ENCODE measurements at places on chromosomes 3 and 15.

DNA sequence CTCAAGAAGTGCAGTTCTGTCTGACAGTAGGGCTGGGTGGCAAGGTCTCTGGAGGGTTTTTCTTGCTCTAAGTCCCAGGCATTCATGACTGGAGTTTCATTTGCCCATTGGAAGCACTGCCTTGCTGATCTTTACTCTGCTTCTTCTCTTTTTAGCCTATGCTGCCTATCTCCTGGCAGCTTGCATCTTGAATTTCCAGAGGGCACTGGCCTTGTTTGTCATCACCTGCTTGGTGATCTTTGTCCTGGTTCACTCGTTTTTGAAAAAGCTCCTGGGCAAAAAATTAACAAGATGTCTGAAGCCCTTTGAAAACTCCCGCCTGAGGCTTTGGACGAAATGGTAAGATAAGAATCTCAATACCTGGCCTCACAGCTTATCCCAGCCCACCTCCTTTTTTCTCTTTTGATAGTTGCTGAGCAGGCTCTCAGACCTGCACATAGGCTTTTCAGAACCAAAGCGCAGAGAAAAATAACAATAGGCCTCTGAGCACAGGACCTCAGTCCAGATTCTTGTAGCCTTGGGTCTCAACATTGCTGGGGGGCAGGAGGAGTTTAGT, 10.9 kb downstream of the SLC28A2 start:
- DNase-seq, result no peak

- no peak for DNase-seq
These were observed 5.7 kb upstream of the FILIP1L start for GRCh38 chr3:100120012-100120411.

DNA sequence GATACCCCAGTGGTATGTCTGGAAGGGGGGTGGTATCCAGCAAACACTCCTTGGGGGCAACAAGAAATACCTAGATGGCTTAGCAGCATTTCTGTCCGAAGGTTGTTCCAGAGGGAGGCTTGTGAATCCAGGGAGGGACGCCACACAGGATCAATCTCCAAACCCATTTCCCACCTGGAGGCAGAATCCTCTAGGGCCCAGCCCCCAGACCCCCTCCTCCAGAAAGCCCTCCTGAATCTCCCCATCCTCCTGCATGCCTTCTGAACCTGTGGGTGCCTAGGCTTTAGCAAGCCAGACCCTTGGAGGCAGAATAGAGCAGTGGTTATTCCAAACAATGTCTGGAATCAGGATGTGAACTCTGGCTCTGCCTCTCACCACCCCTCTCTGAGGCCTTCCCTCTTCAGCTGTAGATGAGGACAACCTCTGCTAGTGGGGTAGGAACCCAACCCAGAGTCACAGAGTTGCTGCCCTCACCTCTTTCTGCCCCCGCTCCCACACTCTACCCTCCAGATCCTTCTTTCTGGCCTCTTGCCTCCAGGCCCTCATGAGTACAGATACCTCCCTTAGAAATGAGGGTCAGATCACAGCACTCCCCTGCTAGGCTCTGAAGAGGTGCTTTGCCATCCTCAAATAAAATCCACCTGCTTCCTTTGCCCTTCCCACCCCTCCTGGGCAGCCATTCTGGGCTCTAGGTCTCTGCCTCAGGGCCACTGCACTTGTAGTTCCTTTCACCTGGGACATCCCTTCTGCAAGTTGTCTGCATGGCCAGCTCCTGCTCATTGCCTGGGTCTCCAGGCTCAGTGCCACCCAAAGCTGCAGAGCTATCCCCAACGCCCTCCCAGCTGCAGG, 8.1 kb downstream of the CISH start:
- DNase-seq, result no peak

GRCh38 chr15:25437777-25438600, 835 bp downstream of the UBE3A start:
- peak; percentile 60 for DNase-seq

DNA sequence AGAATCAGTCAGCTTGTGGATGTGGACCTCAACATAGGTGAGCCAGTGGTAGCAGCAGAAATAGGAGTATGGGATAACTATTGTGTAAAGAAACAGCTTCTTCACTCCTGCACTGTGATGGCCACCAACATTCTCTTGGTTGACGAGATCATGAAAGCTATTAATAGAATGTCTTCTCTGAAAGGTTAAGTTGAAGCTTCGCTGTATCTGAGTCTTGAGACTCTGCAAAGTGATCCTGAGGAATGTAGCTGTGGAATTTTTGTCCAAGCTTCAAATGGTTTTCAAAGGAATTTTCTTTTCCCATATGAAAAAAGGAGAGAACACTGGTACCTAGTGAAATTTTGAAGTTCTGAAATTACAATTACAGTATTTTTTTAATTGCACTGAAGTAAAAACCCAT, 146.3 kb downstream of the GMNC start:
- DNase-seq, result no peak

GRCh38 chr3:126358038-126358815, 1.0 kb upstream of the KLF15 start:
- DNase-seq, result no peak

DNA sequence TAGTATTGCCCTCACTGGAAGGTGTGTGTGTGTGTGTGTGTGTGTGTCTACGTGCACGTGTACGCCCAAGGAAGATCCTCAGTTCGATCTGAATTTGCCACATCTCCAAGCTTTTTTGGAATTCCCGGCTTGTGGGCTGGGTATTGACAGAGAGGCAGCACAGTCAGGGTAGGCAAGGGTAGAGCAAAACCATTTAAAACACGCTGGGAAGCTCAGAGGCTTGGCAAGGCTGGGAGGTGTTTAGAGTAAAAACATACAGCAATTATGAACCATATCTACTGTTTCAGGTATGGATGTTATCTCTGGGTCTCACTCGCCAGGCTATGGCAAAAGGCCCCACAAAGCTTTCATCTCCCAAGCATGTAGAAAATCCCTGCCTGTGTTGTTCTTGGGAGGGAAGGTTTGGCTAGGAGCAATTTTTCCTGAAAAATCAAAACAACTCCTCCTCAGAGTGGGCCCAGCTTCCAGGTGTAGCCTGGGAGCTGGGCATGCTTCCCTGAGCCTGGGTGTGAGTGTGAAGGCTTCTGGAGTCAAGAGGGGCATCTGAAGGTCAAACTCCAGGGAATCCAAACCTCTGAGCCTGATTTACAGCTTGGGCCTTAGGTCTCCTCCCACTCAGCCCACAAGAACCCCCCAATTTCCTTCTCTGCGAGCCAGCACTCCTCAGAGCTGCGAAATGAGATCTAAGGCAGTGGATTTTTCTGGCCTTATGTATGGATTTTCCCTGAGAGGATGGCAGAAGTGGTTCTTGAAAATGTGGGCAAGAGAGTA, 244.8 kb upstream of the TPRG1 start:
- DNase-seq, result no peak

- DNase-seq, result no peak
These were observed 41.9 kb upstream of the SLC6A1 start for GRCh38 chr3:10950476-10951294.

- no peak for DNase-seq
These were observed 3.7 kb upstream of the JMJD7 start for GRCh38 chr15:41824062-41824745.

GRCh38 chr15:74983725-74984231, 11.6 kb upstream of the SCAMP5 start:
- DNase-seq, result no peak

GRCh38 chr3:137930976-137931375, 79.0 kb upstream of the CLDN18 start:
- DNase-seq, result no peak

- DNase-seq, result no peak
These were observed 21.7 kb downstream of the MED12L start for GRCh38 chr3:151107177-151107576.

GRCh38 chr3:52054661-52055511, 1.5 kb downstream of the DUSP7 start:
- peak; percentile 37 for DNase-seq

DNA sequence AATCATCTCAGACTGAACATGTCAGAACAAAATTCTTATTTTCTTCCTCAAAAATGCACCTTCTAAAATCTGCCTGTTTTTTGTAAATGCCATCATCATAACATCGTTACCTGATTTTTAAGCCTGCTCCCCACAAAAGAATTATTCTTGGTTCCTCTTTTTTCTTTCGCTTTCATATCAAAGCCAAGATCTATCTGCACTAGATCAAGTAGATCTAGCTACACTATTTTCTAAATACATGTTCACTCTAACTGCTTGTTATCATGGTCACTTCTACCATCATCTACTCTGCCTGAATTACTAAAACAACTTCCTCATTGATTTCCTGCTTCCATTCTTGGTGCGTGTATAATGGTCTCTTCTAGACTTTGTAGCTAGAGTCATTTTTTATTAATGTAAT, 217.7 kb downstream of the ARPP21 start:
- DNase-seq, result no peak

- DNase-seq, result no peak
These were observed 7.1 kb upstream of the CPOX start for GRCh38 chr3:98600412-98601095.

GRCh38 chr3:174094669-174095068, 697.1 kb downstream of the NLGN1 start:
- DNase-seq, result no peak

DNA sequence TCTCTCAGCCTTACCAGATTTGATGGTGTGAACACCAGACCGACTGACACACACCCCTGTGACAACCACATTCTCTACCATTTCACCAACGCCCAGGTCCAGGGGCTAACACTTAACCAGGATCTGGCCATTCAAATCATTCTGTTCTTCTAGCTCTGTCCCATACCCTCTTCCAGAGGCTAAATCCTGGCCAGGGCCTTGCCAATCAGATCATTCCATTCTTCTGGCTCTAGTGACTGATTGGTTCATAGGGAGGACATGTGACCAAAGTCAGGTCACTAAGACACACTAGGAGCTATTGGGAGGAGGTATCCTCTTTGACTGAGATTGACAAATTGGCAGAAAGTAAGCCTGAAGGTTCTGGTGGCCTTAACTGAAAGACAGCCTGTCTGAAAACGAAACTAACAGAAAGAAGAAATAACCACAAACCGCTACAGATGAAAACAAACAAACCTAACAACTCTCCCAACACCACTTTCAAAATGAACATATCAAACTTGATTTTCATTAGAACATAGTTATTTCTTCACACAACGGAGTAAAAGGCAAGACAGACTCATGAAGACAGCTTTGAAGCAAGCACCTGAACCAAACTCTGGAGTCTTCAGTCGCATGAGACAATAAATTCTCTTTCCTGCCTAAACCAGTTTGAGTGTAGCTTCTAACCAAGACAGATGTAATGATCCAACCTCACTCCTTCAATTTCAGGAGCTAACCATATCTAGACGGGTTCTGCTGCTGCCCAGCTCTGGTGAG, 68.5 kb downstream of the TRANK1 start:
- peak; percentile 21 for DNase-seq

GRCh38 chr3:8954938-8955763, 8.1 kb downstream of the RAD18 start:
- no peak for DNase-seq

- no peak for DNase-seq
These were observed 20.0 kb downstream of the CERS3 start for GRCh38 chr15:100508641-100509300.

Data from CD4-positive, alpha-beta T cell treated with Interleukin-17A for 4 hours (primary cell).